ENCODE measurements at places on chromosomes 3 and 15.

DNA sequence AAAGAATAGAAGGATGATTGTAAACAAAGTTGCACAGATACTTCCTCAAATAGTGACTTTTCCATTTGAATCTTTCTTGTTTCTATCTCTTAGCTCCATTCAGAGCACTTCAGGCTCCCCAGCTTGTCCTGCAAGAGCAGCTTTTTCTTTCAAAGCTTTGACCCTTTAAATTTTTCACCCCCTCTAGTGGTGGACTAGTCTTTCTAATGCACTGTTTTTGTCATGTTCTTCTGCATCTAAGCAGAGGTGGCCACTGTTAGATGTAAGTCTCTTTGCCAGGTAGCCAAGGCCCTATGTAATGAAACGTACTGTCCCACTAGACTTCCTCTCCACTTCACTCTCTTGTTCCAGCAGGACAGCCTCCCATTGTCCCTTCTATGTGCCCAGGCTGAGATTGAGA is 74.0 kb upstream of the MANF start:
- no peak for DNase-seq

- no peak for DNase-seq
These were observed 18.3 kb upstream of the SEMA3F start for GRCh38 chr3:50136714-50137405.

DNA sequence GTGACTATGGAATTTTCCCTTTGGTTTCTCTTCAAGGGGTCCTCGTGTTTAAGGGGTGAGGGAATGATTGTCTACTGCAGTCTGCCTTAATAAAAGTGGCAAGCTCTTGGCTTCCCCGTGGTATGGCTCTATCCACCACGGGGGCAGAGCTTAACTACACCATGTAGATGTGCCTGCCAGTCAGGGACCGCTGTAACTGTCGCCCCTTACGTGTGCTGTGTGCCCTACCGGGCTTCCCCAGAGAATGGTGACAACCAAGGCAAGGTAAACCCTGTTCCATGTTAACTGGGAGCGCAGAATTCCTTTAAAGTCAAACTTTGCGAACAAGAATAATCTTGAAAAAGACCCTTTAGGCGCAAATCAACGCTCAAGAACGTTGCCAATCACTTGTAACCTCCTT is 966 bp upstream of the C3orf80 start:
- no peak for DNase-seq

GRCh38 chr3:49916686-49917085 is 12.9 kb downstream of the MON1A start:
- no peak for DNase-seq

GRCh38 chr3:119937229-119937628 is 155.3 kb downstream of the NR1I2 start:
- DNase-seq, result no peak

All from islet precursor cell (in vitro differentiated cells).